Right lobe of liver (tissue), 6 donors: ENCODE measurements at places on chromosomes 7 and 10. TPM values are rescaled to one million over a fixed set of nuclear protein-coding genes. Genes with fewer than 3 reads are reported as not detected.

ZNF32 gene
- 20.4 TPM for total RNA-seq

DNA sequence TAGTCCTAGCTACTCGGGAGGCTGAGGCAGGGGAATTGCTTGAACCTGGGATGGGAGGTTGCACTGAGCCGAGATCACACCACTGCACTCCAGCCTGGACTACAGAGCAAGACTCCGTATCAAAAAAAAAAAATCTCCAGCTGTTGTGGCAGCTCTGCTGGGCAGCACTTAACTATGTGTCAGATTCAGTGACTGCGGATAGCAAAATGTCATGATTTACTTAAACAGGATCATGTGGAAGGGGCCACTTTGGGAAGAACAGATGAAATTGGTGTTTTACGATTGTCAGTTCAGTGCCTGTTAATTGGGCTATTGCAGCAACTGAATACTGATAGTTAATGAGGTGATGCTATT lies 15.3 kb downstream of the OGDH start:
- H3K36me3 ChIP-seq = no peaks in the 10 kb centered on the region
- no peaks in the 10 kb centered on the region for H3K27me3 ChIP-seq
- DNase-seq = no peak
- H3K4me3 ChIP-seq = no peak overlapping the region

DNA sequence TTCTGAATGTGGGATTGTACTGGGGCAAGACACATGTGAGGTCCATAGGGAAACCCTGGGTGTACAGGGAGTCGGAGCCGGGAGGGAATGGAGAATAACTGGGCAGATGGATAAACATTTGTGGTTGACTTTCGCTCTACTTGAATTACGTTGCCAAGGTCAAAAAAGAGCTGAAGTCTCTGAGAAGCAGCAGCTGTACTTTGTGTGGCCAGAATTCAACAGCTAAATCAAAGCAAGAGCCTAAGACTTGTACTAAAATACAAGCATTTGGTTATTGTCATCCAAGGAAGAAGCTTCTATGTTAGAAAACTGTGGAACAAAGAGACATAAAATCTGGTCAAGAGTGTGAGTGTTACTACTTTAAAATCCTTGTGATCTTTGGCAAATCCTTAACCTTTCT lies 457.2 kb downstream of the ARL4A start:
- H3K36me3 ChIP-seq = no peaks in the 10 kb centered on the region
- DNase-seq = no peak
- H3K27me3 ChIP-seq = no peaks in the 10 kb centered on the region
- no peak overlapping the region for H3K27ac ChIP-seq
- H3K4me3 ChIP-seq = no peak overlapping the region

SRRM3 gene
- not detected for total RNA-seq

DNA sequence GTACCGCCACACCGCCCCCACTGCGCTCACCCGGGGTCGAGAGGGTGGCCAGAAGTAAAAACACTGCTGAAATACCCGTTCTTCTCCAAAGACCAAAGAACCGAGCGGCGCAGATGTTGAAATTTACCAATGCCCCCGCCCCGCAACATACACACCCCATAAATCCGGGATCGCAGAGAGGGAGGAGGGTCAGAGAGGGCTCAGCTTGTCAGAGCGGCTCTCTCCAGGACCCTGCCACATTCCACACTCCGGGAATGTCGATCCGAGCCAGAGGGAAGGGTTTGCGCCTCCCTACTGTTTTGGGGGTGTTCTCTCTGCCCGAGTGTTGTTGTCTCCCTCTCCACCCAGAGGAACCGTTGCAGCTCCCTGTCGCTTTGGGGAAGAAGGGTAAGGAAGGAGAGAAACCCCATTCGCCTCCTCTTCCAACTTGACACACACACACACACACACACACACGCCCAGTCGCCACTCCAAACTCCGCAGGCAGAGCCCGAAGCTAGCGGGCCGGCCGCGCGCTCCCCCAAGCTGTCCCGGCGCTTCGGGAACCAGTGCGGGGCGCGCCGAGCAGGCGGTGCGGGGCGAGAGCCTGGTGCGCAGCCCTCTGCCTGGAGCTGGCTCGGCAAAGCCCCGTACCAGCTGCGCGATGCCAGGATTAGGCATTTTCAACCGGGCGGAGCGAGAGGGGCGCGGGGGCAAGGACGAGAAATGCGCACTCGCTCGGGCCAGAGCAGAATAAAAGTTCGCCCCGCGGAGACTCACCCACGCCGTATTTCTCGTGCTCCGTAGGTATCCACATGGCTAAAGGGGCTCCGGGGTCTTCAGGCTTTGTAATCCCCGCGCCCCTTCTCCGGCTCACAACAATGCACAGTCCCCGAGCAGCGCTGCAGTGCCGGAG lies 609 bp downstream of the DOCK4 start:
- peak; percentile 81 for DNase-seq
- peak overlapping the region; percentile 89 for H3K4me3 ChIP-seq
- H3K36me3 ChIP-seq = no peaks in the 10 kb centered on the region
- H3K4me1 ChIP-seq = peaks cover 50% of the 10 kb centered on the region

FAM25G gene
- total RNA-seq = not detected

SERPINE1 gene
- 24.3 TPM for total RNA-seq
